Tongue (tissue), 3 donors: ENCODE measurements at places on chromosomes 1 and 21. TPM values are rescaled to one million over a fixed set of nuclear protein-coding genes. Genes with fewer than 3 reads are reported as not detected.
A peak's percentile ranks its signal among the peaks of the same experiment; 100 is the strongest.

The SELP gene
- 7.2 TPM for total RNA-seq

DNA sequence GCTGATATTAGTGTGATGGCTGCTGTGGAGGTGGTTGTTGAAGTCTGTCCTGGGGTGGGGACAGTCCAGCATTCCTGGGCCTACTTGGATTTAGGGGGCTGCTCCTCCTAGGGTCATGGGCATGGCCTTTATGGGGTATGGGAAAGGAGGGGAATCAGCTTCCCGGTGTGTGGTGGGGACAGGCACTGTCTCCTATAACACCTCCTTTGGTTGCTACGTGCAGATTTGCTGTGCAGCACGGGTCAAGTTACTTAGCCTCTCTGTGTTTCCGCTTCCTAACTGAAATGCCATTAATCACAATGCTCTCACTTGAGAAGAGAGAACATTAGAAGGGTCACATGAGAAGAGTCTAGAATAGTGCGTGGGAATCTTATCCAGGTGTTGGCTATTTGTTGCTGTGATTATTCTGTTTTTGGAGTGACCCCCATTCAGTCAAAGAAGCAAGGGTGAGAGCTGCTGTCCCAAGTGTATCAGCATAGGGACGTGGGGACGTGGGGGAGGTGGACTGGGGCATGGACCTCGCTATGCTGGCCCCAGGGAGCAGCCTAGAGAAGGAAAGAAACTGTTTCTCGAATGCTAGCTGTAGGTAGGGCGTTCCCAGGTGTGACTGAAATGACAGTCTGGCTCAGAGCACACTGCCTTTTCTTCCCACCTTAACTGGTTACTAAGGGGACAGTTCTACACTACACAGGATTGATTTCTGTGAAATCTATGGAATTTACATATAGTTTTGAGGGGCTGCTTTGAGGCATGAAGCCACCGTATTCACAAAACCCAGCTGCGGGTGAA is 19.9 kb downstream of the SOX13 start:
- no peak for DNase-seq

DNA sequence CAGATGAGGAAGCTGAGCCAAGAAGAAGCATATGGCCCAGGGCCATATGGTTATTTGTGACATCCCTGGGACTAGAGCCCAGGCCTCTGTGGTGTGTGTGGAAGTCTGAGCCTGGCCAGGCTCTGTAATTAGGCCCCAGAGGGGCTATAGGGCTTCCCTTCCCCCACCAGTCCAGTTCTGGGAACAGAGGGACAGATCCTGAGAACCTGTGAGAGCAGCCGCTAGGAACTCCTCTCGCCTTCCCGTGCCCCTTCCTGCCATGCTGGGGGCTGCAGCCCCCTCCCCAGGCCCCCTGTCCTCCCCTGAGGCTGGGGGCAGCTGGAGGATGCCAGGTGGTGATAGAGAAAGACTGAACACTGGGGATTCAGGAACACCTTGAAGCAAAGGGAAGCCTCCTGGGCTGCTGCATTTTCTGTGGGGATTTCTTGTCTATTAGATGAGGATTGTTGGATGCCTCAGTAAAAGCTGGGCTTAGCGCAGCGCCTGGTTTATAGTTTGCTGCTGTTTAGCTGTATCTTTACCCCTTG is 33.3 kb downstream of the COQ8A start:
- DNase-seq = peak; percentile 85

DNA sequence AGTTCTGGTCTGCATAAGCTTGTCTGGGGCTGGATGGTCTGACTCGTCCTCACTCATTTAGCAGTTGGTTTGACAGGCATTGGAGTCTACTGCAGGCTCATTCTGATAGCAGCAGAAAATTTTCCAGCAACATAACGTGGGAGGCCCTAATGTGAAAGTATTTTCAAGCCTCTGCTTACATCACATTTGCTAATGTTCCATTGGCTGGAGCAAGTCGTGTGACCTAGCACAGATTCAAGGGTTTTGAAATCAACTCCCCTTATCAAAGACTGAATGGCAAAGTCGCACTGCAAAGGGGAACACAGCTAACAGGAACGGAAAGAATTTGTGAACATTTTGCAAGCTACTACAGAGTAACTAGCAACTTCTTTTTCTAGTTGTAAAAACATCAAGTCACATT is 2.3 kb upstream of the USH2A start:
- no peak for DNase-seq

The LRRC38 gene
- total RNA-seq = 14.0 TPM

DNA sequence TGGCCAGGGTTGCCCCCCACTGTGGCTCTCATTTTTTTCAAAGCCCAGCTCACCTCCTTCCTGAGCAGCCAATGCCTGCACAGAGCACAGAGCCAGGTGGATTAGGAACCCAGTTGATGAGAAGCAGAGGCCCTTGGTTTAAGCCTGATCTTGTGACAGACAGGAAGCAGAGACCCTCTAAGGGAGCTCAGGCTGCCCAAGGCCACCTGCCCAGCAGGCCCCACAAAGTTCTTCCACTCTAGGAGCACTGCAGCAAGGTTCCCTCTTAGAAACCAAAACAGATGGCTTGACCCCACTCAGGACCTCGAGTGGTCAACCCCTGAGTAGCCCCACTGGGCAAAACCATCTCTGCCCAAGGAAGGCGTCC is 25.5 kb upstream of the PRSS38 start:
- DNase-seq = no peak

- DNase-seq = no peak
Measured at GRCh38 chr21:29238967-29239290, 59.8 kb upstream of the BACH1 start.

DNA sequence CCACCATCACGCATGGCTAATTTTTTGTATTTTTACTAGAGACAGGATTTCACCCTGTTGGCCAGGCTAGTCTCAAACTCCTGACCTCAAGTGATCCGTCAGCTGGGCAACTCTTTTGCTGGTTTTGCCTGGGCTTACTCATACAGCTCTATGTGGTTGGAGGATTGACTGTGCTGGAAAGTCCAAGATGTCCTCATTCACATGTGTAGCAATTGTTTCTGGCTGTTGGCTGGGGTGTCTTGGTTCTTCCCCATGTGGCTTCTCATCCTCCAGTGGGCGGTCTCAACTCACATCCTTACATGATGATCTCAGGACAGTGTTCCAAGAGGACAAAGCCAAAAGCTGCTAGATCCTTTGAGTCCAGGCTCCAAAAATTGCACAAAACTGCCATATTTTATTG is 53.3 kb downstream of the TEX35 start:
- DNase-seq = no peak

The OXCT2 gene
- total RNA-seq = 0.51 TPM

The MEX3A gene
- total RNA-seq = 4.0 TPM

GRCh38 chr1:44354268-44354839 is 703 bp downstream of the ERI3 start:
- peak; percentile 27 for DNase-seq

The CFHR5 gene
- not detected for total RNA-seq

- no peak for DNase-seq
Measured at GRCh38 chr1:47332779-47333577, 612 bp upstream of the CMPK1 start.

The ERG gene
- 8.6 TPM for total RNA-seq

- no peak for DNase-seq
Measured at GRCh38 chr1:156366378-156367166, 2.4 kb upstream of the RHBG start.

DNA sequence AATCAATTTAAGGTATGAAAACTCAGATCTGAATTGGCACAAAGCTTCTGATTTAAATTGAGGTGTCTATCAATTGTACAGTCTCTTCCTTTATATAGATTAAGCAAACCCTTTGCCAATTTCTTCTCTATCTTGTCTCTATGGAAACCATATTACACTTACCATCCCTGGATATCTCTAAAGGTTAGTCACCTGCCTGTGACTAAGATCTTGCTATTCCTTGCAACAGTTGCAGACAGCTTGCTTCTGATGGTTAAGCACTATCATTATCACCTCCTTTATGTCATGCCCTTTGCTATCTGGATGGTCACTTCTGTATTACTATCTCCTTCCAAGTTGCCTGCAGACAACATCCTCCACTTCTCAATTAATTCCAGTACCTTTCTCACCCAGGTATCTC is 998.6 kb upstream of the B3GALT2 start:
- no peak for DNase-seq

GRCh38 chr21:16509476-16509875 is 779.7 kb downstream of the USP25 start:
- DNase-seq = peak; percentile 8

DNA sequence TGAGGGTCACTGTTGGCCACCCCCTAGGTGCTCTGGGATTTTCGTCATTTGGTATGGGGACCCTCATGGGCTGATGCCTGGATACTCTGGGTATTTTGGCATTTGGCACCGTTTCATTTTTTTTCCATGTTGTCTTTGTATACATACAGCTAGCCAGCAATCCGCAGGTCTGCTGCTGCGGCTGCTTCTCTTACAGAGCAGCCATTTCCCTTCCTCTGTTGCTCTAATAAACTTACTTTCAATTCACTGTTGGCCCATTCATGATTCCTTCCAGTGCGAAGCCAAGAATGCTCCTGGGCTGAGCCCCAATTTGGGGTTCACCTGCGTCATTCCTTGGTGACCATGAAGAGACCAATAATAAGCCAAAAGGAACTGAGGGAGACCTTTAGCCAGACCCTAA is 21.5 kb downstream of the GON4L start:
- DNase-seq = no peak

- peak; percentile 58 for DNase-seq
Measured at GRCh38 chr1:174262349-174263241, 103.3 kb downstream of the RABGAP1L start.

- peak; percentile 96 for DNase-seq
Measured at GRCh38 chr1:56374026-56374974, 205.1 kb downstream of the PLPP3 start.

The ANGPTL7 gene
- 12.0 TPM for total RNA-seq
